ENCODE measurements at places on chromosomes 5 and 9. TPM values are rescaled to one million over a fixed set of nuclear protein-coding genes. Genes with fewer than 3 reads are reported as not detected.

Gene ENTPD2
- total RNA-seq = not detected

Gene ACTL7B
- under 0.01 TPM for total RNA-seq

Gene HTR1A
- total RNA-seq = not detected

Gene C5orf58
- not detected for total RNA-seq

Gene IFNB1
- not detected for total RNA-seq

Gene HCN1
- total RNA-seq = not detected

Gene CARD6
- 44.7 TPM for total RNA-seq

Gene IFNA13
- total RNA-seq = not detected

Gene SPATA6L
- 1.8 TPM for total RNA-seq

Gene WWC1
- total RNA-seq = 0.27 TPM

Gene CSF1R
- not detected for total RNA-seq

Gene SURF4
- 325 TPM for total RNA-seq

Gene DDX41
- 72.4 TPM for total RNA-seq

Gene PCDHB7
- total RNA-seq = 0.40 TPM

Gene SELENOP
- 0.66 TPM for total RNA-seq

All from thoracic aorta endothelial cell (primary cell).